ENCODE measurements at places on chromosomes 1 and 21.

GRCh38 chr1:40849801-40850592 is 12.2 kb downstream of the CITED4 start:
- DNase-seq, result peak; percentile 56

- no peak for DNase-seq
These were observed 8.9 kb upstream of the KCNN3 start for GRCh38 chr1:154879038-154879421.

- no peak for DNase-seq
These were observed 202.9 kb downstream of the MATN1 start for GRCh38 chr1:30520476-30520875.

- no peak for DNase-seq
These were observed 91.6 kb upstream of the SAMD11 start for GRCh38 chr1:832136-832535.

DNA sequence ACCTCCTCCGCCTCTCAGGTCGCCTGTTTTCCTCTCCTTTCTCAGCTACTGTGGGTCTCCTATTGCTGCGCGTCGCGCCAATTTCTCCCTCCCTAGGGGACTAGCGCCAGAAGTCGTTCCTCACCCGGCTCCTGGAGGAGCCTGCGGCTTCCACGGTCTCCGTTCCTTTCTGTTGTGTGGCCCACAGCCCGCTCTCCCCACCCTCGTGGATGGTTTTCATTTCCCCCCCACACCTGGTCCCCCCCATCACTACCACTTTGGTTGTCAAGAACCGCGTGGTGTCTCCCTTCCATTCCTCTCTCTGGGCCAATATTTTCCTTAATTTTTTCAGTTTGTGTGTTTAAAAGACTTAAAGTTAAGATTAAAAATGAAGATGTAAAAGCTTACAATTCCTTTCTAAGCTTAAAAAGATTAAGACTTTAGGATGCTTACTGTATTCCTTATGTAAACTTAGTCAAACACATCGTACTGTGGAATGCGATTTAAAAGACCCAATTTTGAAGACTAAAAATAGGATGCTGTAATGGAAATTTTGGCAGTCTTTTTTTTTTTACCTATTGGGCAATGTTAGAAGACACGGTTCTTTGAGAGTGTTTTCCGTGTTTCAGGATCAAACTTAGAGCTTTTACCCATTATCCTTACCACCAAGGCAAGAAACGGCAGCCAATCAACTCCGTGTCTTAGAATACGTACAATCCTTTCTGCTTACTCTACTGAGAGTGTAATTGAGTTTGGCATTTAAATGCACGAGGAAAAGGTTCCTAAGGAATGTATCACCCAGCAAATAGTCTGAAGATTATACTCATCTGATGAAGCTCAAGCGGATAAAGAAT is 773 bp downstream of the CNST start:
- no peak for DNase-seq

GRCh38 chr1:3671371-3672180 is 19.3 kb downstream of the TP73 start:
- no peak for DNase-seq

- DNase-seq, result no peak
These were observed 78.8 kb upstream of the CD1D start for GRCh38 chr1:158101927-158102326.

- peak; percentile 40 for DNase-seq
These were observed 9.0 kb upstream of the FAM131C start for GRCh38 chr1:16082283-16083038.

DNA sequence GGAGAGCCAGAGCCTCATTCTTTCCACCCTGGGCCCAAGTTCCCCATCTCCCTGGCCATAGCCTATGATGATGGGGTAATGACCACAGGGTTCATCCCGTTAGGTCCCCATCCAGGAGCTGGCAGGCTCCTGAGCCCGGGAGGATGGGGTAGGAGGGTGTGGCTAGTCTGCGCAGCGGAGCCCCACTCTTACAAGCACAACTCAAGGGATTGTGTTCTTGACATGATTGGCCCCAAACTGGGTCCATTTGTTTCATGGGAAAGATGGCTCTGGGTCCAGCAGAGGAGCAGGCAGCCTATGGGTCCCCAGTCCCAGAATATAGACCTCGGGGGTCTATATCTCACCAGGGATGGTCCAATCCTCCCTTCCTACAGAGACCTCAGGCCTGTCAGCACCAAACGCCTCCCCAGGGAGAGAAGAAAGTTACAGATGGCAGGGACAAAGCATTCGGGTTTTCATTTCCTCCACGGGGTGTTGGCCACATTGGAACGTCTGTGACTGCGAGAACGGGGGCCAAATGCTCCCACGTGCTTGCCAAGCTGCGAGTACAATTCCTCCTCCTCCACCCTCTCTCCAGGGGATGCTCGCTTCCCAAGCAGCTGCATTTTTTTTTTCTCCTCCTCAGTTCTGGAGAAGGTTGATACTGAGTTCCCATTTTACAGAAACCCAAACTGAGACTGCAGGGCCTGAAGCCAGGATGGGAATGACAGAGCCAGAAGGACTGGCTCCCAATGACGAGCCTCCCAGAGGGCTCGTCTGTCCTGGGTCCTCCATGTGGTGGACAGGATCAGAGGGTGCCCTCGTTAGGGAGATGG is 71.0 kb downstream of the DHRS3 start:
- DNase-seq, result no peak

DNA sequence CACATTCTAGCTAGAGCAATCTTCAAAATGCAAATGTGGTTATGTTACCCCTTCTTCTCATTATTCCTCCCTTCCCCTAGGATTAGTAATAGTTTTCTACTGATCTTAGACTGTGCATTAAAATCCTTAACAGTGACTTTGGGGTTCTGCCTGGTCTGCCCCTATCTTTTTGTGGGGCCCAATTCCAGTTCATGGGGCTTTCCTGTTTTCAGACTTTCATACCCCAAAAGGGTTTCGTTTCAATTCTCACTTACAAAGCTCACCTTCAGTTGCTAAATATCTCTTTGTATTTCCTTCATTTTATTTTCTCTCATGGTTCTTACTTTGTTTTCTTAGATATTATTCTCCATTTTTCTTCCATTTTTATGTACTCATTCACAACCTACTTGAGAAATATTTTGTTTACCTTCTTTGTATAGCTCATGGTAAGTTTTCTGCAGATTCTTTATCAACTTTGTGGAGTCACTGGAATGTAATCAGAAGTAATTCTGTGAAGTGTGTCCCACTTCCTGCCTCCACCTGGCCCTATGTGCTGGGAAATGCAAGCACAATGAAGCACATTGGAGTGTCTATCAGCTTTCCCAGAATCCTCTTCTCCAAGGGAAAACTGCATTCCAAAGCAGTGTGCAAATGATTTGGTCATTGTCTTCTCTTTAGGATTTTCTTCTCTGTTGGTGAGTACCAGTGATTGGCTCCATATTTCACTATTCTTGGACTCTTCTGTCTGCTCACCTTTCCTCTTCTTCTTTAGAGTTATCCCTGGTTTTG is 350.2 kb downstream of the ZNF326 start:
- DNase-seq, result no peak

DNA sequence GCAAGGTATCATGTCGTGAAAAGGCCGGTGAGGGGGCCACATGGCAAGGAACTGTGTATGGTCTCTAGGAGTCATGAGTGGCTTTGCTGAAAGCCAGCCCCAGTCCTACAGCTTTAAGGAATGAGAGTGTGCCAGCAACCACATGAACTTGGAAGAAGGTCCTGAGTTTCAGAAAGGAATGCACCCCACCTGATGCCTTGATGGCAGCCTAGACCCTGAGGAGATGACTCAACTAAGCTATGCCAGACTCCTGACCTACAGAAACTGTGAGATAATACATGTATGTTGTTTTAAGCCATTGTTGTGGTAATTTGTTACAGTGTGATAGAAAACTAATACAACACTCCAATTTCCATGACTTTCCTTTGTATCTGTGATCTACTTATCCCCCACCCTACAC is 33.5 kb upstream of the AKT3 start:
- no peak for DNase-seq

DNA sequence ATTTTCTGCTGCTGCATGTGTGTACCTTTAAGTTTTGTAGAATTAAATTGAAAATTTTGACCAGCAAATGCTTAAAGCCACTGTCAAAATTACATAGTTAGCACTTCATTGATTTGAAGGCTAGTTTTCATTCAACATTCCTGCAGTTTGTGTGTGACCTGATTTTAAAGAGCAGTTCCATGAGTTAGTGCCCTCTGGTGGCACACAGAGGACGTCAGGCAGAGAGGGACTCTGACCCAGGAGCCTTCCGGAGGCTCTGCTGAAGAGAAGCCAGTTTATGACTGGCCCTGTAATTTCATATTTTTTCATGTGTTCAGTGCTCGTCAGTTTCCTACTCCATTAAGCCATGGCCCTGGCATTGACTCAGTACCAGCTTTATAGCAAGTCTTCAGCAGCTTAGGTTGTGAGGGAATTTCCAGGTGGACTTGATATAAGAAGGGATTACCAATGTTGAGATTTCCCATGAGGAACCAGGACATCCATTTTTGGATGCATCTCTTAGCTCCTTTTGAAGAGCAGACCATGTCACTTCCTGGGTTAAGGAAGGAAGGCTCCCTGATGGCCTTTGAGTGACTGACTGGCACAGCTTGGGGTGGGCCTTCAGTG is 104.7 kb downstream of the CAMTA1 start:
- no peak for DNase-seq

- DNase-seq, result no peak
These were observed 30.9 kb upstream of the UBE2U start for GRCh38 chr1:64172458-64172983.

DNA sequence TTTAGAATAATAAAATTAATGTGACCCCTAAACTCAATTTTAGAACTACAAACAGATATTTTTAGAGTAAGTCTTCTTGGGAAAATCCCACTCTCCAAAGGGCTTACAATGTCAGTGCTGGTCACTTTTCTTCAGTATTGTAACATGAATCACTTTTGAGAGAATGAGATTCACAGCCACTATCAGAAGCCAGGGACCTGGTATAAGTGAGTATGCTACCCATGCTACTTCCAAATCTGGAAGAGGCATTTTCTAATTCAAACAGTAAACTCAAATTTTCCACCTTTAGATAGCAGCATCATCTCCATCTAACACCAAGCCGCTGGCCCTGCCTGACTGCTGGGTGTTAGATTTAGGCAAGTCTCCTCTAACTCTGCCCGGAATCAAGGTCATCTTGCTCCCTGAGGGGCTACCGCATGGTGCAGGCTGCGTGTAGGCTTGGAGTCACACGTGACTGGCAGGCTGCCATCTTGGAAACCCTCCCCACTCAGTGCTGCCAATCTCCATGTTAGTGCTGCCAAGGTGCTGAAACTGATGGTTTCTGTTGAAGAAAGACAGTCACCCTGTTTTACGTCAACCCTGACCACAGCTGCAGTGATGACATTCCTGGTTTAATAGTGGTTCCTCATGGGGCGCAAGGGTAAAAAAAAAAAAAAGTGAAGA is 882.9 kb upstream of the B3GALT2 start:
- DNase-seq, result no peak

DNA sequence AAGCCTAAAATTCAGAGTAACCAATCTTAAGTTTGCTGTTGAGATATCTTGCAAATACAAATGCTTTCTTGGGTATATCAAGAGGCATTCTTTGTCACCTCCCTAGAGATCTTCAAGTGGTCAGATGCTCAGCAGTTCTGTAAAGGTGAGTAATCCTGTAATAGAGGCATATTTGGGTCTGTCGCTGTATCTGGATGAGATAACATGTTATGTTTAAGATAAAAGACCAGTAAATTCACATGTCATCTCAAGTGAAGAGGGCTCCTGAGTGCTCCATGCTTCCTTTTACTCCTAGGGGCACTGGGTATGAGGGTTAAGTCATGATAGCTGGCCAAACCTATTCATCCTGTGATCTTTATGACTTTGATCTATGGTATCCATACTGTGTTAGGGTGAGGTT is 7.5 kb downstream of the CR2 start:
- DNase-seq, result no peak

DNA sequence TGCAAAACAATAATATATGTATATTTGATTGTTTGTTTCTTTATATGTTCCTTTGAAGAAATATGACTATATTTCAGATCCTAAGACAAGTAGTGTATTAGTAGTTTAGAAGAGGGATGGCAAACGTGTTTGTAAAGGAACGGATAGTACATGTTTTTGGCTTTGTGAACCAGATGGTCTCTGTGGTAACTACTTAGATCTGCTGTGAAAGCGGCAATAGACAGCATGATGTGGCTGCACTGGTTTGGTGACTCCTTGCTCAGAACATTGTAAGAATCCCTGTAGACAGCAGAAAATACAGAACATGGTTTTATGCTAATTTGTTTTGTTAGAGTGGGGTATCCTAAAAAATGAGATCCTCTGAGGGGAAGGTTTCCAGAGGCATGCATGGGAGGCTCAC is 3.1 kb downstream of the ACADM start:
- no peak for DNase-seq

- DNase-seq, result no peak
These were observed 186.6 kb upstream of the ST6GALNAC5 start for GRCh38 chr1:76680651-76681050.

GRCh38 chr1:234553240-234554188 is 56.5 kb downstream of the IRF2BP2 start:
- DNase-seq, result no peak

DNA sequence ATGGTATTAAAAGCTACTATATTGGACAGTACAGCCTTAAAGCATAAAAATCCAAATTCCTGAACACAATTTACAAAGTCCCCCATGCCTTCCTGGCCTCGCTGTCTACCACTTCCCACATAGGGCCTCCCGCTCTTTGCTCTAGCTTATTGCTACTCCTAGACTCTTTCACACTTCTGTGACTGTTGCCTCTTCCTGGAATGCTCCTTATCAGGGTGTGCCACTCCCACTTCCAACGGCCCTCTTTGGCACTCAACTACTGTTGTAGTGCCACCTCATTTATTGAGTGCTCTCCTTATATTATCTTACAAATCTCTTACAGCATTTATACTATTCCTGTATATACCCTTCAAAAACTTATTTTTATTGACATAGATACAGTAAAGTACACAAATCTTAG is 4.8 kb downstream of the SARS1 start:
- DNase-seq, result no peak

GRCh38 chr21:33374450-33375096 is 28.6 kb upstream of the IFNGR2 start:
- no peak for DNase-seq

GRCh38 chr21:41660748-41661147 is 106.1 kb downstream of the RIPK4 start:
- DNase-seq, result no peak

- DNase-seq, result no peak
These were observed 1894.5 kb downstream of the NCAM2 start for GRCh38 chr21:22892740-22893139.

DNA sequence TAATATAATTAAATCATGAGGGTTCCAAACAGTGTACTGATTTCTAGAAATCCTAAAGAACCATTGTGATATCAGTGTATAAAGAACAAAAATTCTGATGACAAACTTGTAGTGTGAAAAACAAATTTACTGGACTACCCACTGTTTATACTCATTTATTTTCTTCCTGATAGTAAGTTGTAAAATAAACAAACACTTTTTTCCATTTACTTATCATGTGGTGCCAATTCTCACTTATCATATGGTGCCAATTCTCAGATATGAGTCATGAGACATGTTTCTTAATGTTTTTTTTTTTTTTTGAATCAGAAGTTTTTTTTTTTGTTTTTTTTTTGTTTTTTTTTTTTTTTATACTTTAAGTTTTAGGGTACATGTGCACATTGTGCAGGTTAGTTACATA is 137.7 kb downstream of the LEPR start:
- DNase-seq, result no peak

GRCh38 chr21:46474382-46474781 is 15.7 kb downstream of the DIP2A start:
- DNase-seq, result no peak

- DNase-seq, result no peak
These were observed 45.6 kb upstream of the PGD start for GRCh38 chr1:10353282-10353681.
